ENCODE measurements at places on chromosomes 4 and X.

DNA sequence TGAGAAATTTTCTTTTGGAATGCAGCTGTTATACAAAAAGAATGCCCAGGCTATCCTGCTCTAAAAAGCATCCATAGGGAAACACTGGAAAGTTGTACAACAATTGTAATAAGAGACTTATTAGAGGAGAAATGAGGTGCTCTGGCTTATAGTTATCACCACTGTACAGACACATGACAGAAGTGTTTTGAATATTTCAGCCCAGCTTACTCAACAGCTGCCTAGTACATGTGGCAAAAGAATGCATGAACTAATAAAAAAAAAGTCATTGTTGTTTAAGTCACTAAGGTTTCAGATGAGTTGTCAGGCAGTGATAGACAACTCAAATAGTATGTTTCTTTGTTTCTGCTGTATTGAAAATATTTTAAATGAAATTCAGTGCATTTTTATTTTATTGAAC lies 307.7 kb downstream of the GPM6A start:
- no peak for DNase-seq

DNA sequence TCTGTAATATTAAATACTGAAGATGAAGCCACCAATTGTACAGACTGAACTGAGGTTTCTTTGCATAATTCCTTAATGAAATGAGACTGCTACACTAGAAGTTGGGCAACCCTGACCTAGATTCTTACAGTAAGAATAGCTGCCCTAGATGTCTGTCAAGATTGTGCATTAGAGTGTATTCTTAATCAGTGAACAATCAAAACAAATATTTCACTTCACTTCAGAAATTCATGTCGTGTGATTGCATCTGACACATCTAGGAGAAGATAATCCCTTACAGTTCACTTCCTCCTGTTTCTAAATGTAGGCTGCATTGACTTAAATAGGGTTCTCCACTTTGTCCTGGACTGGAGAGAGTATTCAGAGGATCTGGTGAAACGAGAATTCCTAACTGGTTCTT lies 283.1 kb downstream of the HNRNPD start:
- DNase-seq, result no peak

DNA sequence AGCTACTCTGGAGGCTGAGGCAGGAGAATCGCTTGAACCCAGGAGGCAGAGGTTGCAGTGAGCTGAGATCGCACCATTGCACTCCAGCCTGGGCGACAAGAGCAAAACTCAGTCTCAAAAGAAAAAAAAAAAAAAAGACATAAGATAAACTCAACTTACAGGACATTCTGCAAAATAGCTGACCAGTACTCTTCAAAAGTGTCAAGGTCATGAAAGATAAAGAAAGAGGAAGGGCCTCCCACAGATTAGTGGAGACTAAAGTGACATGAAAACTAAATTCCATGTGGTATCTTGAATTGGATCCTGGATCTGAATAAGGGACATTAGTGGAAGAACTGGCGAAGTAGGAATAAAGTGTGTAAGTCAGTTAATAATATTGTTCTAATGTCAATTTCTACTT lies 63.3 kb downstream of the ZNF182 start:
- DNase-seq, result no peak

GRCh38 chr4:148126825-148127224 lies 315.4 kb downstream of the NR3C2 start:
- DNase-seq, result no peak

DNA sequence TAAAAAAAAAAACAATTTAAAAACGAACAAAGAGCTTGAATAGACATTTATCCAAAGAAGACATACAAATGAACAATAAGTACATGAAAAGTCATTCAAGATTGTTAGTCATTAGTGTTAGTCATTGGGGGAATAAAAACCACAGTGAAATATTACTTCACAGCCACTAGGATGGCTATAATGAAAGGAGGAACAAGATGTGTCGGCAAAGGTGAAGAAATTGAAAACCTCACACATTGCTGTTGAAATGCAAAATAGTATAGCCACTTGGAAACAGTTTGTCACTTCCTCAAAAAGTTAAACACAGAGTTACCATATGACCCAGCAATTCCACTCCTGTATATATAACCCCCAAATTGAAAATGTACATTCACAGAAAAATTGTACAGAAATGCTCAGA lies 45.2 kb upstream of the SLC39A8 start:
- DNase-seq, result no peak

DNA sequence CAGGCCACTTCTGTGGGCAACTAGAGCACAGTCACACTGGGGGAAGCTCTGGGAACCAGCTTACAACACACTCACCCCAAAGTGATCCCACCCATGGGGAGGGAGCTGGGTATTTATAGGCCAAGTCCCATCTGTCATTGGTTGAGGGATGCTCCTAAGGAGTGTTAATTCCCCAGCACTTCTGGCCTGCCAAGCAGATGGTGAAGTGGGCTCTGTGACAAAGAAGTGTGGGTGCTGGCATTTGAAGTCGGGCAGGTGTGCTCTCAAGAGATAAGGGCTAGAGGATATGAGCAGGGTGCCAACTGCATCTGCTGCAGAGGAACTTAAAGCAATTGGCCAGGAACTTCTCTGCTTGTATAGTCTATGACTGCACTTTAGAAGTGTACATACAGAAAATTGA lies 30.9 kb downstream of the PTCHD1 start:
- no peak for DNase-seq
